Upper lobe of right lung (tissue), 1 donor: ENCODE measurements at places on chromosomes 1 and 21. TPM values are rescaled to one million over a fixed set of nuclear protein-coding genes. Genes with fewer than 3 reads are reported as not detected.

PRKAA2 gene
- total RNA-seq, result 3.8 TPM

SH2D1B gene
- total RNA-seq, result 1.9 TPM

PRAMEF14 gene
- not detected for total RNA-seq

VWA5B1 gene
- 0.09 TPM for total RNA-seq

GRCh38 chr1:64330839-64331238, 127.4 kb downstream of the UBE2U start:
- H3K4me1 ChIP-seq, result no peaks in the 10 kb centered on the region
- DNase-seq, result no peak
- no peaks in the 10 kb centered on the region for H3K36me3 ChIP-seq
- no peak overlapping the region for H3K4me3 ChIP-seq
- H3K27ac ChIP-seq, result no peak overlapping the region

GRCh38 chr1:87787551-87787950, 458.9 kb downstream of the LMO4 start:
- no peak for DNase-seq
- no peaks in the 10 kb centered on the region for H3K4me1 ChIP-seq
- no peaks in the 10 kb centered on the region for H3K36me3 ChIP-seq
- no peak overlapping the region for H3K27ac ChIP-seq
- H3K4me3 ChIP-seq, result no peak overlapping the region
- no peaks in the 10 kb centered on the region for H3K27me3 ChIP-seq

DNA sequence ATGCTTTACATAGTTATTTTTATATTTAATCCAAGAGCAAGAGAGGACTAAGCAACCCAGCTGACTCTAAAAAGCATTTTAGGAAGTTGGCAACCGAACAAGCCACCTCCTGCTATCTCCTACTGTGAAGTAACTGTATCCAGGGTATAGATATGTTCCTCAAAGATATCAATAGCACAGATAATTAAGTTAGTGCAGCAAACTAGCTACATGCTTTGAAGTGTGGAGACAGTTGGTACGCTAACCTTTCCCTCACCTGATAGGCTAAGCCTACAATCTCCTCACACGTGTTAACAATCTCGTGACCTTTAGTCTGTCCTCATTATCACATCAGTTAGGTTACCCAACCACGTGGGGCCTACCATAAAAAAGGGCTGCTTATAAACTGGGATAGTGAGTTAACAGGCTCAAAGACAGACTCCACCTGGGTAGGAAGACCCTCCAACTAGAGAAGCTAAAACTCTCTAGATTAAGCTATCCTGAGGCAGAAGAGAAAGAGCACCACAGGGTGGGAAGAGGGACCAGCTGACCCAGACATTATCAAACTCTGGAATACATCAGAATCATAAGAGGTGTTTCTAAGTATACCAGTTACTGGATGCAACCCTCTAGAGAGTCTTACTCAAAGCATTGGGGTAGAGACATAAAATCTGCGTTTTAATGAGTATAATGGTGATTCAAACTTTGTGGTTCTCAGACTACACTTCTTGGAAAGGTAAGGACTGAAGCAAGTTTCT, 340.1 kb upstream of the ESRRG start:
- H3K27me3 ChIP-seq, result no peaks in the 10 kb centered on the region
- no peak for DNase-seq
- no peak overlapping the region for H3K27ac ChIP-seq
- H3K4me1 ChIP-seq, result no peaks in the 10 kb centered on the region
- no peak overlapping the region for H3K4me3 ChIP-seq
- no peaks in the 10 kb centered on the region for H3K36me3 ChIP-seq

- no peak for DNase-seq
- peak overlapping the region; percentile 84 for H3K4me3 ChIP-seq
- H3K36me3 ChIP-seq, result no peaks in the 10 kb centered on the region
- H3K27ac ChIP-seq, result peak overlapping the region; percentile 100
- peaks cover 34% of the 10 kb centered on the region for H3K4me1 ChIP-seq
- H3K27me3 ChIP-seq, result no peaks in the 10 kb centered on the region
Observed at GRCh38 chr1:223844787-223845036, 1.0 kb downstream of the TP53BP2 start.
